ENCODE measurements at places on chromosomes 3 and 15.

DNA sequence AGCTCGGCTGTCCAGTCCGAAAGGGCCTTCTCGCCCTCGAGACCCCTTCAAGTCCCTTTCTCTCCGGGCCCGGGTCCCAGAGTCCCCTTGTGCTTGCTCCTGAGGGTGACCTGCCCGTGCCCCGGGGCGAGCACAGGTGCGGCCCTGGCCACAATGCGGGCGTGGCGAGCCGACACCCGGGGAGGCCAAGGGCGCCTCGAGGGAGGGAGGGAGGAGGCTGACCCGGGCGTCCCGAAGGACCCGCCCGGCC lies 810 bp upstream of the MEF2A start:
- no peak for DNase-seq

- DNase-seq: no peak
Observed at GRCh38 chr15:89383365-89384175, 48.9 kb upstream of the POLG start.

DNA sequence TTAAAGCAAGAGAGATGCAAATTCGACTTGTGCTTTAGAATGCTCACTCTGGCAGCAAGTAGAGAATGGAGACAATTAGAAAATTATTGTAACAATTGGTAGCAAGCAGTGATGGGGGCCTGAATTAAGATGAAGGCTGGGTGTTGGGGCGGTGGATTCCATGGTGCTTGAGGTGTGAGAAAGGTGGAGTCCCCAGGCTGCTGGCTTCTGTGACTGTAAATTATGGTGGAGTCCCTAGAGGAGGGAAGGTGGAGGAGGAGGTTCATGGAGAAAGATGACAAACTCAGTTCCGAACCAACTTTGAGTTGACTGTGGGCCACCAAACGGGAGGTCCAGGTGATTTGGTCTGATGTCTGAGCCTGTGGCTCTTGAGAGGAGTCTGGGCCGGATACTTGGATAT lies 10.7 kb upstream of the SMAD3 start:
- DNase-seq: no peak

DNA sequence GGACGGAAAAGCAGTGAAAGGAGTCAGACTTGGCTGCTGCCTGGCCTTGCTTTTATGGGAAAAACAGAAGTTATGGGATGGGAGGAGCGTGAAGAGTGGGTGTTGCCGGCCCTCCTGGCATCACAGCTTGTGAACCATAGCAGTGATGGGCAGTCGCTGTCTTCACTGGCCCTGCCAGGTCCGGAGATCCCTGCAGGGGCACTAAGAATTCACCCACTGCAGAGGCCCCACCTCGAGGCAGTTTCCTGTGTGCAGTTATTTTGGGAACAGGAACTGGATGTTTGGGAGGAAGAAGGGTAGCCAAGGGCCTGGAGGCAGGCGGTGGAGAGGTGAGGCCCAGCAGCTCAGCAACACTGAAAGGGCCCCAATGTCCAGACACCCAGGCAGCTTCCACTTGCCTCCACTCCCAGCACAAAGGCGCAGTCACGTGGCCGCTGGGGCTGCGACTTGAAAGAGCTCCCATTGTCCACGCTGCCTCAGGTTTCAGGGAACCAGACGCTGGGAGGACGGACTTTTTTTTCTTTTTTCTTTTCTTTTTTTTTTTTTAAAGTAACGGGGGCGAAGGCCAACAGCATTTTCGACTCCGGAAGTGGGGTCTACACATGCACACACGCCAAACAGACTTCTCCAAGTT lies 255.6 kb downstream of the ZNF621 start:
- DNase-seq: no peak

DNA sequence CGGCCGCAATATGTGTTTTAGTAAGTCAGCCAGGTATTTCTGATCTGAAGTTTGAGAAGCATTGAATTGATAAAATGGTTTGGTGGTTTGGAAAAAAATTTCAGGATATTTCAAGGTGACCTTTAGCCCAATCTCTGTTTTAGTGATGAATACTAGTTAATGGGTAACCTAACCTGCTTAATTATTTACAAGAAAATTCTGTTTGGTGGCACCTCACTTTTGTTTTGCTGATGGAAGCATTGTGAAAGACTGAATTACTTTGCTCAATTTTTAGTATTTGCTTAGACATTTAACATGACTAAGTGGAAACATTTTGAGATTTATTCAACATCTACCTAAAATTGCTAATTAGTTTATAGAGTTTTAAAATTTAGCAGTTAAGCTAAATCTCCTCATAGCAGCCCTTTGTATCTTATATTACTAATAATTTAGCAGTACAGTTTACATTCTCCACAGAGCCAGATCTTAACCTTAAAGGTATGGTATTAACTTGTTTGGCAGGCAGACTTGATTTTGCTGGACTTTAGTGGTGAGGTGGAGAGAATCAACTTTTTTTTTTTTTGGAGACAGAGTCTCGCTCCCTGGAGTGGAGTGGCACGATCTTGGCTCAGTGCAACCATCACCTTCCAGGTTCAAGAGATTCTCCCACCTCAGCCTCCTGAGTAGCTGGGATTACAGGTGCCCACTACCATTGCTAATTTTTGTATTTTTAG lies 35.4 kb downstream of the GRAMD1C start:
- DNase-seq: no peak

- no peak for DNase-seq
Observed at GRCh38 chr3:28924744-28925360, 356.0 kb upstream of the RBMS3 start.

GRCh38 chr15:78449220-78449999 lies 11.4 kb downstream of the IREB2 start:
- DNase-seq: no peak

- no peak for DNase-seq
Observed at GRCh38 chr3:32961189-32961715, 9.8 kb downstream of the CCR4 start.

- DNase-seq: no peak
Observed at GRCh38 chr15:81915990-81916389, 129.8 kb downstream of the MEX3B start.

GRCh38 chr3:141797819-141798447 lies 34.7 kb downstream of the GRK7 start:
- DNase-seq: no peak

DNA sequence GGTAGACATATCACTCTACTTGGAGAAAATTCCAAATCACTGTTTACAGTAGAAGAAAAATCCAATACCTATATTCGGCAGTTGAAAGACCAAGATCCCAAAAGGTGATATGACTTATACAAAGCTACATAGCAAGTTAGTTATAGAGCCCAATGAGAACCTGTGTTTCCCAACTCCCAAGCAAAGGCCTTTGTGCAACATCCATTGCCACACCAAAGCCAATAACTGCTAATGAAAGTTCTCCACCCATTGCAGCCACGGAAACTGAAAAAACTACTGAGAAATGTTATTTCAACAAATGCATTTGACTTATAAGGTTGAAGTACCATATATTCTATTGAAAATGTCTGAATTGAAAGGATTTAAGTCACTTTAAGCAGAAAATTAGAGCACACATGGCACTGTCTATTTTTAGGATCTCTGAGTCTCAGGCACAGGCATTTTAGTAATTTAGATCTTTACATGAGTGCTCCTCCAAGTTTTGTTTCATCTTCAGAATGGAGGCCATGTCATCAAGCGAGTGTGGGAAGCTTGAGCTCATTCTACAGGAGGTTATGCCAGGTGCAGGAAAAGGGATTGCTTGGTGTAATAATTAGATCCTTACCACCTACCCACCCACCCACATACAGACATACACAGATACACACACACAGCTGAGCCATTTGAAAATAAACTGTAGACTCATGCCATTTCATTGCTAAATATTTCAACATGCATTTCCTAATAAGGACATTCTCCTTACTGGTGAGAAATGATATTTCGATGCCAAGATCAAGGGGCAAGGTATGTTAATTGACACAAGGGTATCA lies 19.7 kb upstream of the ANO10 start:
- no peak for DNase-seq

GRCh38 chr15:70132139-70132538 lies 34.4 kb upstream of the TLE3 start:
- DNase-seq: no peak
